ENCODE measurements at places on chromosomes 1 and 21. TPM values are rescaled to one million over a fixed set of nuclear protein-coding genes. Genes with fewer than 3 reads are reported as not detected.

CD160 gene
- total RNA-seq: not detected

DNA sequence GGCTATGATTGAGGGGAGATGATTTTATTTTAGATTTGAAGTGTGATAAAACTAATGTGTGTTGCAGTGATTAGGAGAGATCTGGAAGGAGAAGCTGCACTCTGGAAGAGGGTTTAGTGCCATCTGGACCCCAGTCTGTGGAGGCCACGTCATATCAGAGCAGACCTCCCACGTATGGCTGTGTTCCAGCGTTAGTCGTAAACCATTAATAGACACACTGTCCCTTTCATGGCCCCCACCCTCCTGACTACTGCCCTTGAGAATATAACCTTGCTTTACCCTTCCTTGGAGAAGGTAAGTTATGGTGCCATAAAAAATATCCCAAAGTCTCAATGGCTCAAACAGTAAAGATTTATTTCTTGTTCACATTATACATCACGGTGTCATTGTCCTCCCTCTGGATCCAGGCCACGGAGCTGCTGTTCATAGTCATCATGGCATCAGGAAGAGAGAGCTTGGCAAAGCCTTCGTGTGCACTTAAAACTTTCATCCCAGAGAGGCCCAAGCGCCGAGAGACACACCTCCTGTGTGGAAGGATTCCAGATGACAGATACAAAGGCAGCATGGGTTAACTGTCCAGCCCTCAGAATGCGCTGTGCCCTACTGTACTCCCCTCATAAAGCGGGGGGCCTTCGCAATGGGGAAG, 33.2 kb downstream of the RHOU start:
- no peak overlapping the region for H3K4me3 ChIP-seq
- no peak overlapping the region for H3K27ac ChIP-seq
- peaks cover 3% of the 10 kb centered on the region for H3K4me1 ChIP-seq
- DNase-seq: no peak

GRCh38 chr1:215052256-215053015, 30.1 kb upstream of the KCNK2 start:
- DNase-seq: no peak
- H3K4me1 ChIP-seq: no peaks in the 10 kb centered on the region
- no peak overlapping the region for H3K27ac ChIP-seq
- no peaks in the 10 kb centered on the region for H3K36me3 ChIP-seq

- DNase-seq: no peak
- H3K4me3 ChIP-seq: no peak overlapping the region
- no peaks in the 10 kb centered on the region for H3K27me3 ChIP-seq
- no peaks in the 10 kb centered on the region for H3K36me3 ChIP-seq
- H3K27ac ChIP-seq: no peak overlapping the region
These were observed 77.5 kb upstream of the DNAJC6 start for GRCh38 chr1:65231718-65232330.

GRCh38 chr1:79259390-79260336, 253.1 kb upstream of the ADGRL4 start:
- H3K36me3 ChIP-seq: no peaks in the 10 kb centered on the region
- H3K4me3 ChIP-seq: no peak overlapping the region
- no peak overlapping the region for H3K27ac ChIP-seq
- DNase-seq: peak; percentile 27
- peaks cover 17% of the 10 kb centered on the region for H3K4me1 ChIP-seq
